ENCODE measurements at places on chromosomes 1 and 21. TPM values are rescaled to one million over a fixed set of nuclear protein-coding genes. Genes with fewer than 3 reads are reported as not detected.

GRCh38 chr1:149995927-149996326, 14.6 kb downstream of the OTUD7B start:
- DNase-seq, result no peak

DNA sequence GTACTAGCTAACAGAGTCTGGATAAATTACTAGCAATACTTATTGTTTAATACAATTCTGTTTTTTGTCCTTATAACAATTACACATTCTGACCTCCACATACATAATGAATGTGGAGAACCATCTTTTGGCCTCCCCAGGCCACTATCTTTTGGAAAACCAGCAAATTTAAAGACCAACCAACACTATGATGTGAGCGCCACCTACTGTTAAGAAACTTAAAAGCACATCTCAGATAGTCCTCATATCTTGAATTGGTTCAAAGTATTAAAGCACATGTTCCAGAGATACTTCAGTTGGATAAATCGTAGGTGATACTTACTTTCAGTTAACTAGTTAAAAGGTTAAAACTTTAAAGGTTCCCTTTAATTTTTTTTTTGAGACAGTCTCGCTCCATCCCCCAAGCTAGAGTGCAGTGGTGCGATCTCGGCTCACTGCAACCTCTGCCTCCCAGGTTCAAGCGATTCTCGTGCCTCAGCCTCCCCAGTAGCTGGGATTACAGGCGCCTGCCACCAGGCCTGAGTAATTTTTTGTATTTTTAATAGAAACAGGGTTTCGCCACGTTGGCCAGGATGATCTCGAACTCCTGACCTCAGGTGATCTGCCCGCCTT, 29.3 kb upstream of the USP1 start:
- DNase-seq, result peak; percentile 56

SPATA46 gene
- total RNA-seq, result not detected

RASSF5 gene
- total RNA-seq, result 0.86 TPM

All from fibroblast of villous mesenchyme (primary cell).